ENCODE measurements at places on chromosomes 16 and 17.

GRCh38 chr16:23564575-23565363 lies 7.2 kb downstream of the UBFD1 start:
- DNase-seq, result no peak

GRCh38 chr16:48680881-48681280 lies 70.9 kb upstream of the N4BP1 start:
- DNase-seq, result no peak

DNA sequence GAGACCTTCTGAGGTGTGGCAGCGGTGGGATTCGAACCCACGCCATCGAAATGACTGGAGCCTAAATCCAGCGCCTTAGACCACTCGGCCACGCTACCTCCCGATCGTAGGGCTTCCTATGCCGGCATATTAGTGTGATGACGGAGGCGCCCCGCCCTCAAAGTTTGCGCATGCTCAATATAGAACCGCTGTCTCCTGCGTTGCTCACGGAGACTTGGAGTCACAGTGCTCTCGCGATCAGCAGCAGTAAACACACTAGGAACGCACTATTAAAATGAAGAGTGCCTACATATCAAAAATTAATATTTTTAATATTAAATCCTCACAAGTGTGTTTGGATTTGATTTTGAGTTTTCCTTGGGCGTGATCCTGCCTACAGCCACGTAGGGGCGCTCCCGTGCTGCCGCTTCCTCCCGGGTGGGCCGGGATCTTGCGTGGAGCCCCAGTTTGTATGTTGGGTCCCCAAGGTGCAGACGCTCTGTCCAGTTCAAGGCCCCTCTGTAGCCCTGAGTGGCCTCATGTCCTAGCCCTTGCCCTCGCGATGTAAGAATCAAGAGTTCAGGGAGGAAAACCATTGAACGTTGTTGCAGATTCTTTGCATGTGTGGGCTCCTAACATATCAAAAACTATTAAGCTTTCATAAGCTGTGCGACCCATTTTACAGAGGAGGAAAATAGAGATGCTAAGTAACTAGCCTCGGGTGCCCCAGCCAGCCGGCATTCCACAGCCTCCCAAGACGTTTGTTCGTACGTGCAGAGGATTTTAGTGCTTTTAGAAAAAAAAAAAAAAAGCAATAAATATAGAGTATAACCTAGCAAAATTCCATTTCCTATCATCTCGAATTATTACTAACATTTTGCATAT lies 10.2 kb upstream of the EEF2K start:
- peak; percentile 93 for DNase-seq

DNA sequence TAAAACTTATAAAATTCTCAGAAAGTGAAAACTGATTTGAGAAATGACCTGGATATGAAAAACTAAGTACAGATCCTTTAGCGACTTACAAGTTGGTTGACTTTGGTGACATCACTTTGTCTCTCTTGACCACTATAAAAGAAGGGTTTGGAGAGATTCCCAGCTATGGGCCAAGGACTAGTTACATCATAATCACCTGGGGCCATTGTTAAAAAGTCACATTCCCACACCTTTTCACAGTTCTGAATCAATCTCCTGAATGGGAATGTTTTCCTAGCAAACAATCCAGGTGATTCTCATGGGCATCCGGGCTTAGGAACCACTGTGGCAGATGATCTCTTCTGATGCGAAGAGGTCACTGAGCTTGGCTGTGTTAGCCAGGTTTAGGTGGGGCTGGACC lies 620 bp upstream of the VWA3A start:
- no peak for DNase-seq

- DNase-seq, result peak; percentile 48
Measured at GRCh38 chr17:56593646-56594319, at the start of gene NOG. NOG (plus strand) TSS chr17:56593699; CDS start chr17:56594224, 525 bp downstream.

DNA sequence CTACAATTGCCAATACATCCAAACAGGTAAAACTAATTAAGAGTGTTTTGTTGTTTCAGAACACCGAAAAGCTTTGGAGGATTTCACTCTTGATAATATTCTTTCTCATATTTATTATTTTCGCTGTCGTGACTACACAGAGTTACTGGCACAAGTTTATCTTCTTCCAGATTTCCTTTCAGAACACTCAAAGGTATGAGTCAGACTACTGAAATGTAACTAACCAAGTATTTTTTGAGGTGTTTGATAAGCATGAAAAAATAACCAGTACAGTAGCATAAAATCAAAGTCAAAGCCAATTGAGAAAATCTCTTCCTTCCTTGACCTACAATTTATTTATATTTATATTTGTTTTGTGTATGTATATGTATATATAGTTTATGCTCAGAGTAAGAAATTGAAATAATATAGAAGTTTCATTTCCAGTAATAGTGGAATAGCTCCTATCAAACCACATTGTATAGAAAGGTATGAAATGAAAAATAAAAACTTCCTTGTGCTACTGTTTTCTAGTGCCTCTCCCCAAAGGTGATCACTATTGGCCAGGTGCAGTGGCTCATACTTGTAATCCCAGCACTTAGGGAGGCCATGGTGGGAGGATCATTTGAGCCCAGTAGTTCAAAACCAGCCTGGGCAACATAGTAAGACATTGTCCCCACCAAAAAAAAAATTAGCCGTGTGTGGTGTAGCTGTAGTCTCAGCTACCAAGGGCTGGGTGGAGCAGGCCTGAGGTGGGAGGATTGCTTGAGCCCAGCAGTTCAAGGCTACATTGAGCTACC lies 10.9 kb downstream of the RAD51C start:
- DNase-seq, result no peak

DNA sequence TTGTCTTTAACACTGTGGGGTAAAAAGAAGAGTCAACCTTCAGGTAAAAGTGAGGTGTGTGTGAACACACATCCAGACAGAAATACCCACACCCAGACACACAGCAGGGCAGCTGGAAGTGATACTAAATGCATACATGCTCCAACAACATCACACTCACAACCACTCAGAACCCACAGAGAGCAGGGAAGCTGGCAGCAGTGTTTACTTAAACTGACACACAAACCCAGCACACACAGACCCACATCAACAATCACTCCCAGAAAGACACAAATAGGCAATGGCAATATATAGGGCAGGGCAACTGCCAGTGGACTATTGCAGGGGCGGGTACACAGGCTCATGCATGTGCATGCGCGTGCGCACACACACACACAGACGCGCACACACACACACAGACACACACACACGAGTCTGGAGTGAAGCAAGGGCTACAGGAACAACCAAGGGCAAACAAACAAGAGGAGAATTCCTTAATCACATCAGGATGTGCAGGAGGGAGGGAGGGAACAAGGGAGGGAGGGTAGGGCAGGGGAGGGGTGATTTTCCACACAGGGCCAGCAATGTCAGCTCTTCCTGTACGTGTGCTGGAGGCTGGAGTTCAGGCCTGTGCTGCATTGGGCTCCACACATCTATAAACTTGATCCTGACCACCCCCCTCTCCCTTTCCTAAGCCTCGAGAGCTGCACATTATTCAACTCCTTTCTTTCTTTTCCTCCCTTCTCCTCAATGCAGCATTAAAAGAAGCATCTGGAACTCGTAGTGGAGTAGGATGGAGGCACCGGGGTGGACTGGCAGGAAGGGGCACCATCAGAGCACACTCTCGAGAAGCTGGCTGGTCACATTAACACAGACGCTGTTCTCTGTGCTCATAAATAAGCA lies 30.1 kb downstream of the HIC1 start:
- DNase-seq, result no peak

DNA sequence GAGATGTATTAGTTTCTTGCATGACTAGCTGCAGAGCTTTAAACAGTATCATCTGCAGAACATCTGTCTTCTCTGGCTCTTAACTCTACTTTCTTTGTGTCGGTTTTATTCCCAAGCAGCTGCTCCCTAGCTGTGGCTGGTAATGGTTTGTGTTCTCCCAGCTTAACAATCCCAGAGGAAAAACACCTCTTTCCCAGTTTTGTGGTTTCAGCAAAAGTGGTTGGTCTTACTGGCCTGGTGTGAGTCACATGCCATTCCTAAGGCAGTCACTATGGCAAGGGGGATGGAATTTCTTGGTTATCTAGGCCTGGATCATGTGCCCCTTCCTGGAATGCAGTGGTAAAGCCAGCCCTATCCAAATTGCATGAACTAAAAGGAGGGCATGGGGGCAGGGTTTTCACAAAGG lies 27.5 kb downstream of the OMG start:
- DNase-seq, result peak; percentile 23

DNA sequence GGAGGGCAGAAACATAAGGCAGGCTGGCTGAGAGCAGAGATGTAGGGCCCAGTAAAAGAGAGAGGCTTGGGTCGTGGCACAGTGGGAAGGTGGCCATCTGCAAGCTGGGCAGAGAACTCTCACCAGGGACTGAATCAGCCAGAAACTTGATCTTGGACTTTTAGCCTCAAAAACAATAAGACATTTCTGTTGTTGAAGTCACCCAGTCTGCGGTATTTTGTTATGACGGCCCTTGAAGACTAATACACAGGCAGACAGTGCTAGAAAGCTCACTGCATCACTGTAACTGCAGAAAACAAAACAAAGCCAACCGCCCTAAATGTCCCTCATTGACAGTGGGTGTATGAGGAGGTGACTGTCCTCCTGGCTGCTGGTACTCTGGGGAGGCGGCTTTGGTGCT lies 3.9 kb upstream of the JPH3 start:
- no peak for DNase-seq

GRCh38 chr17:53949473-53950090 lies 126.9 kb downstream of the KIF2B start:
- no peak for DNase-seq

- DNase-seq, result no peak
Measured at GRCh38 chr17:44071198-44071520, 624 bp downstream of the G6PC3 start.

GRCh38 chr17:82823004-82823403 lies 16.8 kb downstream of the ZNF750 start:
- no peak for DNase-seq

DNA sequence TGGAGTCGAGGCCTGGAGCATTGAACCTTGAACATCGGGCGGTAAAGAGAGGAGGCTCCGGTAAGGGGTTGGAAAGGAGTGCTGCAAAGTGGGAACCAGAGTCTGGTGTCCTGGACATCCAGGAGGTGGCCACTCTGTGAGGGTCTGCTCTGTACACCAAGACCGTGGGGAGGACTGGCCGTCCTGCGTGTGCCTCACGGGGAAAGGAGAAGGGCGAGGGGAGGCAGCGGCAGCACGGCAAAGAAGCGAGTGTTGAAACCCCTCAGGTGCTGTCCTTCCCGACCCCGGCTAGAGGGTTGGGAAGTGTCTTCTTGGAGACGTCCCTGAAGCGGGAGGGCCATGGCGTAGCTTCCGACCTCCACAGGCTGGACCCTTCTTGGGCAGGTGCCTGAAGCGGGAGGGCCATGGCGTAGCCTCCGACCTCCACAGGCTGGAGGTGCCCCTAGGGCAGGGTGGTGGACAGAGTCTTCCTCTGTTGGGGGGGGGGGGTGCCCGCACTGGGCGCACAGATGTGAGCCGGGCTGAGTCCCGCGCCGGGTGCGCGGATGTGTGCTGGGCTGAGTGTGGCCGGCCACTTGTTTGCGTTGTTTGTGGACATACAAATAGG lies 42.0 kb downstream of the FOXK2 start:
- no peak for DNase-seq

DNA sequence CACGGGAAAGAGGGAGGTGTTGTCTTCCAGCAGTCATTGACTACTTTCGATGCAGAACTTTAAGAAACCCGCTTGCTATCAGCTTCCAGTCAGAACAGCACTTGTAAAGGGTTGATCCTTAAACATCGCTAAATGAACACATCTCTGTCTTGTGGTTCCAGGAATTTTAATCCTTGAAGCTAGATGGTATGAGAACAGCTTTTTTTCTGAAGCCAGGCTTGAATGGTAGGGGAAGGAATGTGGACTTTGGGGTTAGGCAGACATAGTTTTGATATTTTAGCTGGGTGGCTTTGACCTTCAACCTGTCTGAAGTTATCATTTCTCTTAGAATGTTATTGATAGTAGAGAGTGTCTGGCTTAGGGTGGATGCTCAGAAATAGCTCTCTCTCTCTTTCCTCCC lies 81.1 kb downstream of the RGS9 start:
- no peak for DNase-seq

DNA sequence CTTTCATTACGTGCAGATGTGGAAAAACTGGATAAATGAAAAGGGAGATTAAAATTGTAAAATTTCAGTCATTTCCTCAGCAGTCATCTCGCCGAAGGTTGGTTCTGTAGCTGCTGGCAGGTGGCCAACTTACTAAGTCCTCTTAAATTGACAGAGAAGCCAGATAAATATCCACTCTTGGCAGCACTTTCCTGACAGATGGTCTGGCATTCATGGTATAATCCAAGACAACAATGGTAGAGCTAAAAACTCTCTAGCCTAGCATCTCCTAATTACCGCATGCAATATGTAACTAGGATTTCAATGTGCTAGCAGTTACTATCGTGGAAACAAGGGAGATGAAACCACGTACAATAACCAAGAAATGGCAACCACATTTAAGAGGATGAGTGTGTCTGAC lies 306.3 kb downstream of the CNTNAP4 start:
- peak; percentile 19 for DNase-seq

DNA sequence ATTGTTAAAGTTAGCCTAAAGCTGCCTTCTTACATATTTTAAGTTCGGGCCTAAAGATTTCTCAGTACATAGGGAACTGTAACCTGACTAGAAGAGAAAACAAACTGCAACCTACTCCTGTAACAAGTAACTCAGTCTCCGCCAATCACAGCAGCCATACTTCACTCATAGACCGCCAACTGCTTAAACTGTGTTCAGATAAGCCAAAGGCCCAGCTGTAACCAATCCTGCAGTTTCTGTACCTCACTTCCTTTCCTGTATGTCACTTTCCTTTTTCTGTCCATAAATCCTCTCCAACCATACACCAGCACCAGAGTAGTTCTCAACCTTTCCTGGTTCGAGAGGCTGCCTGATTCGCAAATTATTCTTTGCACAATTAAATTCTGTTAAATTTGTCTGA lies 41.5 kb downstream of the GLG1 start:
- no peak for DNase-seq

GRCh38 chr16:1527836-1528811 lies 5.3 kb upstream of the TMEM204 start:
- peak; percentile 82 for DNase-seq

- DNase-seq, result no peak
Measured at GRCh38 chr16:49628148-49628547, 227.8 kb downstream of the ZNF423 start.

GRCh38 chr17:27846042-27846655 lies 45.8 kb upstream of the NOS2 start:
- no peak for DNase-seq

GRCh38 chr17:42782166-42783061 lies 2.0 kb downstream of the WNK4 start:
- no peak for DNase-seq

- peak; percentile 79 for DNase-seq
Measured at GRCh38 chr16:89319886-89320781, 102.6 kb downstream of the ZNF778 start.

DNA sequence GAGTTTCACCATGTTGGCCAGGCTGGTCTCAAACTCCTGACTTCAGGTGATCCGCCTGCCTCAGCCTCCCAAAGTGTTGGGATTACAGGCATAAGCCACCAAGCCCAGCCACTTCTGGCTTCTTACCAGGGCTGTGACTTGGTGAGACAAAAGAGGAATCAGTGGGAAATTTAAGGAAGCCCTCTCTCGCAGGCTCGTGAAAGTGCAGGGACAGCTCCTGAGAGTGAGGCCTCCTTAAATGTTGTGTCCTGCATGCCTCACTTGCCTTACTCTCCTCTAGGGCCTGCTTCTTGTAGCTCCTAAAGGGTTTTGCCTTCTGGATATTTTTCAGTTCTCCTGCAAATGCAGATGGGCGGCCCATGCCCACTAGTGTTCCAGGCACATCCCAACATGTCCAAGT lies 5.2 kb downstream of the AHSP start:
- DNase-seq, result no peak

Measured in heart left ventricle (tissue), 16 donors.